ENCODE measurements at places on chromosomes 7 and 10.

GRCh38 chr7:99955247-99955646 lies 20.6 kb downstream of the AZGP1 start:
- DNase-seq = no peak

DNA sequence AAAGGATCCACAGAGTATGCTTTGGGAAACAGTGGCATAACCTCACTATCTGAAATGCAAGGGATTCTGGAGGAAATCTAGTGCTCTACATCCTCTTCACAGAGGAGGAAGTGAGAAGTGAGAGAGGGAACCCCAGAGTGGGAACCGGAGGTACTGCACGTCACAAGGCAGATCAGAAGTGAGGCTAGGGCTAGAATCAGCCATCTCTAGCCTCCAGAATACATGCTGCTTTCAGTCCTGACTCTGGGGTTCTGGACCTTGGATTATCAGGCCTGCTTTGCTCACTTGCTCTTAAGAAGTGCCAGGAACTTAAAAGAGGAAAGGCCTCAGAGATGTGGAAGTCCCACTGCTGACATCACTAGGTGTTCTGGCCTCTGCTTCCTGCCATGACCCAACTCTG lies 25.7 kb downstream of the ZNF503 start:
- no peak for DNase-seq

- no peak for DNase-seq
These were observed 11.1 kb downstream of the ING3 start for GRCh38 chr7:120961638-120962173.

GRCh38 chr10:119416855-119417254 lies 125.7 kb downstream of the RGS10 start:
- DNase-seq = no peak

DNA sequence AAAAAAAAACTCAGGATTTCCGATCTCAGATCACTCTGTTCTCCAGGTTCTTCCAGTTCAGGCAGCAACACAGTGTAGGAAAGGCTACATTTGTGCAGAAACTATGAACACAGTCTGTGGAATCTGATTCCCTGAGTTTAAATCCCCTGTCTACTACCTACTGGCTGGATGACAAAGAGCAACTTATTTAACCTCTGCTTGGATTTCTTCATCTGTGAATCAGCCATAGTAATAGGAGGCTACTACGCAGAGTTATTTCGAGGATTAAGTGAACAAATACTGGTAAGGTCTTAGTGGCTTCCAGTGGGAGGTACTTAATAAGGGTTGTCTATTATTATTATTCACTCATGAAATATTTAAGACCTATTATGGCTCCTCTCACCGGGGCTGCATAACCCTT lies 44.3 kb upstream of the PDCD4 start:
- DNase-seq = no peak

- no peak for DNase-seq
These were observed 74.4 kb upstream of the PPP1R3C start for GRCh38 chr10:91707236-91707635.

GRCh38 chr7:89311886-89312285 lies 516.3 kb upstream of the TEX47 start:
- no peak for DNase-seq

GRCh38 chr10:111973306-111973705 lies 210.3 kb downstream of the GPAM start:
- DNase-seq = no peak

DNA sequence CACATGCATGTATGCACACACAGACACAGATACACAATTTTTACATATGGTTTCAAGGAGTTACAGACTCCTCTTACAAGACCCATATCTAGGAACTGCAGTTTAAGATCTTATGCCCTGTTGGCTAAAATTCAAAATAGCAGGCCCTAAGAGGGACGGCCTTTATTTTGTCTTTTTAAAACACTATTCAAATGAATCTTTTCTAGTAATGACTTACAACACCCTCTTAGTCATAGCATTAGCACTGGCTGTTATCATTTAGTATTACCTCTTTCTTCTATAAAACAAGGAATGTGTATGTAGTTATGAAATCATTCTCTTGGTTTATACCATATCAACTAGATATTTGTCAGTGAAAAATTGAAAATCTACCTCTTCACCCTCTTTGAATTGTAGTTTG lies 15.3 kb downstream of the PAPSS2 start:
- DNase-seq = no peak

DNA sequence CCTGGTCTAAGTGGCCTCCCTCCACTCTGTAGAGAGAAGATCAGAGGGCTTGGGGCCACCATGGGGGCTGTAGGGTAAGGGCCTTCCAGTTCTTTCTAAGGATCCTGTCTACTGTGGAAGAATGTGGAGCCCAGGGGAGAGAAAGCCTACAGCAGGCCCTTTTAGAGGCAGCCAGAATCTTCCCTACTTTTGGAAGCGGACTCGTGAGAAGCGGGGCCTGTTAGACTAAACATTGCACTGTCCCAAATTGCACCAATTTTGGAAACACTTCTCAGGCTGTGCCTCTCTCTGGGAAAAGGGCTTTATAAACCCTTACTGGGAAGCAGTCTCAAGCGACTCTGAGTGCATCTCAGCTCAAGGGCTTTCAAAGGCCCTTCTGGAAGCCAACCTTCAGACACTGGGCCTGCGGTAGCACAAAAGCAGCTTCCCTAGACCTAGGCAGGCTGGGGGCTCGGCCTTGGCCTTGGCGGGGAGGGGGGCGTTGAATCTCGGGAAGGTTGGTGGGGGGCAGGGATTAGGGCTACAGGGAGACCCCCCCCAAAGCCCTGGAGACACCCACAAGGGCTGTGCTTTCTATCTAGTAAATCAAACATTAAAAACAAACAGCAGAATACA lies 298.1 kb downstream of the GFRA1 start:
- DNase-seq = no peak

GRCh38 chr7:8637322-8637721 lies 203.9 kb downstream of the NXPH1 start:
- DNase-seq = no peak

DNA sequence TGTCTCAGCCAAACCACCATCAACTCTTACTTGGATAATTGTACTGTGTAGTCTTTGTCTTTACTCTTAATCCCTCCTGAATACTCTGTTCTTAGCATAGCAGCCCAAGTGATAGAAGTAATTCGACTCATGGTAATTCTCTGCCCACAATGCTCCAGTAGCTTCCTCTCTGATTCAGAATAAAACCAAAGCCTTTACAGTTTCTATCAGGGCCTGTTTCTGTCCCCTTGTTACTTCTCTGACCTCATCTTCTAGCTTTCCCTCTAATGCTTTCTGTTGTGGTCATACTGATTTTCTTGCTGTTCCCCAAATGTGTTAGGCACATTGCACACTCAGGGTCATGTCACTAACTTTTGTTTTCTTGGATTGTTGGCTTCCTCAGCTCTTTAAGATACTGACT lies 8.0 kb downstream of the ZNF518A start:
- DNase-seq = no peak

DNA sequence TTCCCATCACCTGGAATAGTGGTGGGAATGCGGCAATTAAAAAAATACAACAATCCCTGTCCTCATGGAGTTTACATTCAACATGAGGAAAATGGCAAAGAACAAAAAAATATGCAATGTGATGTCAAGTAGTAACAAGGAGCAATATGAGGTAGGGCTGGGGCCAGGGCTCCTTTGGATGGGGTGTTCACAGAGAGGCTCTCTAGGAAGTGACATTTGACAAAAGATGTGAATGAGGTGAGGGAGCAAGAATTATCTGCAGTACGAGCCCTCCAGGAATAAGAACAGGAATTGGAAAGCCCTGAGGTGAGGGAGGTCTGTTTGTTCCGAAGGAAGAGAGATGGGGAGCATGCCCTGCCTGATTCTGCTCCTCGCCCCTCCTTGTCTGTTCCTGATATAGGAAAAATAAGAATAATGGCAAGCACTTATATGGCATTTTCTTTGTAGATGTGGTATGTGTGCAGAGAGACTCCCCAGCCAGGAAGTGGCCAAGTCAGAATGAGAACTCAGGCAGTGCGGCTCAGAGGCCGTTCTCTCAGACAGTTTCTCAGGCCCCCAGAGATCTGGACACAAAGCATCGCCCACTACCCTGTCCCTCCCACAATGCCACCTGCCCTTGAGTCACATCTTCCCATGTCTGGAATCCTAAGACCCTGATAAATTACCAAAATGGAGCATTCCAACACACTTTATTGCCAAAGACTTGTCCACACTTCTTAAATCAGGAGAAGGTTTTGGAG lies 105.6 kb downstream of the APBB1IP start:
- no peak for DNase-seq

DNA sequence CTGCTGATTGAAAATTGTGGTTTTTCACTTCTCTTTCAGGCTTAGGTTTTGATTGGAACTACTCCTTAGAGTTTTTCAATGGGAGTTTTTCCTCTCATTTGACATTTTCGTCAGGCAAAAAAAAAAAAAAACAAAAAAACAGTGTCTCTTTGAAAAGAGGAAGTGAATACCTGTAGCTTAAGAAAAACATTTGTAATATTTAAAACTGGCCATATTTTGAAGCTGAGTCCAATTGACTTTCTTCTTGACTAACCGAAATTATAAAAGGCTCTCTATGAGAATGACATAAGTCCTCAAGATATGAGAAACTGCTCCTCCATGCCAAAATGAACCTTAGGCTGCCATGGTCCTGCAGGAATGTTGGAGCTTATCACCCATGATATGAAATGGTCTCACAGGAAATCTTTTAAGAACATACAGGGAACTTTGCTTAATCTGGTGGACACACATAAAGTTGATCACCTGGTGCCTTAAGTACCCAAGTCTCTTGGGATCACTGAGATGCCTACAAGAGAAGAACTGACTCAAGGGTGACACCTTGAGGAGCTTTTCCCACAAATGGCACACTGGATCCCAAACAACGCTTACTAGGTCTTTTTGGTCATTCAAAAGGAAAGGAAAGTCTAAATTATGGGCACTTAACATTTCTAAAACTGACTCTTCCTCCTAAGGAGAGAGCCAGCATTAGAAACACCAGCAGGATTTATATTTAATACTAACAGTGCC lies 263.4 kb downstream of the CDC14C start:
- no peak for DNase-seq

DNA sequence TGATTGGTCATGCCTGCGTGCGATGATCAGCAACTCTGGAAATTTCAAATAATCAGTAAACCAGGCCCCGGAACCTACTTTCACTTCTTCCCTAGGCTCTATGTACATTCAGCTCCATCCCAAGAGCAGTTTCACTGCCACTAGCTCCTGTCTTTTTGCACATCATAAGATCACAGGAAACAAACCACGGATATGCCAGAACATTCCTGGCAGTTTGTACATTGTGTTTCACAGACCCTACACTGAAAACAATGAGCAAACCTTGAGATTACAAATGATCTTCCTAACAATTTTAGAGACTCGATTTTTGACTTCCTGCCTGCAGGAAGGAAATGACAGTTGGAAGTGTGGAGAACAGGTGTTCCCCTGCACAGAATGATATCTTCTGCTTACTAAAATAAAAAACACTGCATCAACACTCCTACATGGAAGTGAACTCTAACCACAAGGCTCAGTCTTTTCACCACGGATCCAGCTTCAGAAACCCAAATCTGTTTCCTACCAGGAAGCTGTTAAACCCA lies 7.6 kb upstream of the TMEM236 start:
- DNase-seq = no peak

GRCh38 chr10:15106352-15107013 lies 9.3 kb downstream of the RPP38 start:
- DNase-seq = peak; percentile 80

DNA sequence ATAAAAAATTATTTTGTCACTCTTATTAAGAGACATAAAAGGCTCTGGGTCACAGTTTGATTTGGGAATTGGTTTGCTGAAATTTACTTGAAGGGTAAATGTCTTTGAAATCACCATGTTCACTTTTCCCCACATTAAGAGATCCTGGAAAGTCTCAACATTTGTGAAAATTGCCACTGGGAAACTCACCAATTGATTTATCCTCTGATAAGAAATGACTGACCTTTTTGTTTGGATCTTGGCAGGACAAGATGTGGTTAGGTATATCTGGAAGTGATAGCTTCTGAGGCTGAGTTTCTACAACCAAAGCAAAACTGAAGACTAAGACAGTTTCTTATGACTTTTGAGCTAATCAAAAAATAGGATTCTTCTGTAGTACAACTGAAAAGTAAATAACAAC lies 107.1 kb upstream of the TMEM106B start:
- DNase-seq = no peak

DNA sequence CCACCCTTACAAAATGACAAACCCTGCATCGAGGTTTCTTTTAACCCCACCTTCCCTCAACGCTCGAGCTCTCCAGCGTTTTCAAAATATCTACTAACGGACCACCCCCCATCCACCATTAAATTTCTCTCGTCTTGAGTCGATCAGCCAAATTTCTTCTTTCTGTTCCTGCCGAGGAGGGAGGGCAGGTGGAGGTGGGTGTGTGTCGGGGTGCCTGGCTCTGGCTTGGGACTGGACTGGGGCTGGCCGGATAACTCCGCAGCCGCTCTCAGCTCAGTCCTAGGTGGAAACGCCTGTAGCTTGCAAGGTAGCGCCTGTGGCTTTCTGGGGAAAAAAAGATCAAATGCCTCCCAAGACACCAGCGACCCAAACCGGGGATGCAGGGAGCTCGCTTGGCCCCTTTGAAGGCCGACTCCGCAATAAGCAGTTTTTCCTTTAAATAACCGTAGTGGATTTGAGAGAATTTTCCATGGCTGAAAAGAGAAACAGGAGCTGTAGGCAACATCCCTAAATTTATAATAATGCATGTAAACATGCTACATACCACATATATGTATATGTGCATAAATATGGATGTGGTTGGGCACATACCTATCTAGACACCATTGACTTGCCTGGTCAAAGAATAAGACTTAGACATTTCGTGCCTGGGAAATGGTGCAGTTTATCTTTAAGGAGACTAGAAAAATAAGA lies 1.9 kb upstream of the TMEM178B start:
- no peak for DNase-seq

All from mesothelial cell of epicardium (in vitro differentiated cells).